ENCODE measurements at places on chromosomes 7 and 10. TPM values are rescaled to one million over a fixed set of nuclear protein-coding genes. Genes with fewer than 3 reads are reported as not detected.

DNA sequence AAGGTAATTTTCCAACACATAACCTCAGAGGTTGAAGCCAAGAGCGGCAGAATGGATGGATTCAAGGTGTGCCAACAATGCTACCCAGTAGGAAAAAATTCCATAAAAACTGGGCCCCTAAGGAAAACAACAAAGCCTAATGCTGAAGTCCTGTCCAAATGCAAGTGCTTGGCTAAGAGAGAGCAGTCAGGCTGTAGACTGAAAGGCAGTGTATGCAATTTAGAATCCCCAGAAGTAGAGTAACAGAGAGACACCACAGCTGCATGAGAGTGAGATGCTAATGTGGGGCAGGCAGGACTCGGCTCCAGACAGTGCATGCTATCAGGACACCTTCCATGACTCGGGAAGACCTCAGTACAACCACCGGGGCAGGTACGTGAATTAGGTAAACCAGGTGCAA, 124.5 kb downstream of the ZFAND4 start:
- no peak overlapping the region for H3K27ac ChIP-seq
- no peaks in the 10 kb centered on the region for H3K4me1 ChIP-seq
- DNase-seq, result no peak

- peak; percentile 87 for DNase-seq
- peak within 1 kb of the TSS; percentile 60 for H3K27ac ChIP-seq
- peak within 1 kb of the TSS; percentile 49 for H3K4me3 ChIP-seq
Observed at GRCh38 chr7:97024209-97025129, at the start of gene DLX5. Gene DLX5 (minus strand): TSS chr7:97024831. CDS start chr7:97024623, 208 bp downstream.

MYOZ1 gene
- not detected for total RNA-seq

DNA sequence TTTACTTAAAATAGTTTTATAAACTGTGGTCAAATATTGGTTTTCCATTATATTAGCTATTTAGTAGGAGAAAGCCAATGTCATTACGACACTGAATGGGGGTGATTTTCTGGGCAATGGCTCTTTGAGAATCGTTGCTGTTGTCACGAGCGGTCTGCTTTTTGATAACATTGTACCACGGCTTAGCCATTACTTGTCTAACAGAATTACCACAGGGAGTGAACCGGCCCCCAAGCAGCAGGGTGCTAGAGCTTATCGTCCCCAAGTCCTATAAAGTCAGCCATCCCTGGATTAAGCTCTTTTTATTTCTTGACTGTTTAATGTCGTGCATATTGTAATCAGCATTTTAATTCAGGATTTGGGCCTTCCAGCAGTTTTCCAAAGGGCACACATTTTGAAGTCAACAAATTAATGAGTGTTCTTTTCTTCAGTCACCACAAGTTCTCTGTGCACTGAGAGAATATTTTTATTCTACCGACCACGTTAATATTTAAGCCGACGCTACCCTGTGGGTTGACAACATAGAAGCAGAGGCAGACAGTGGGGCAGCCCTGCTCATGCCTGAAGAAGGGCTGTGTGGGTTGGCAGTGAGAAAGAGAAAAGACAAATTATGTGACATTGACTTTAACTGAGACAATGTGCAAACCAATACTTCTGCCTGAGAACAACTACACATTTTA, 125.8 kb downstream of the ICA1 start:
- H3K27me3 ChIP-seq, result no peaks in the 10 kb centered on the region
- no peak overlapping the region for H3K27ac ChIP-seq
- H3K4me1 ChIP-seq, result no peaks in the 10 kb centered on the region
- no peak for DNase-seq

LLCFC1 gene
- total RNA-seq, result not detected

DNA sequence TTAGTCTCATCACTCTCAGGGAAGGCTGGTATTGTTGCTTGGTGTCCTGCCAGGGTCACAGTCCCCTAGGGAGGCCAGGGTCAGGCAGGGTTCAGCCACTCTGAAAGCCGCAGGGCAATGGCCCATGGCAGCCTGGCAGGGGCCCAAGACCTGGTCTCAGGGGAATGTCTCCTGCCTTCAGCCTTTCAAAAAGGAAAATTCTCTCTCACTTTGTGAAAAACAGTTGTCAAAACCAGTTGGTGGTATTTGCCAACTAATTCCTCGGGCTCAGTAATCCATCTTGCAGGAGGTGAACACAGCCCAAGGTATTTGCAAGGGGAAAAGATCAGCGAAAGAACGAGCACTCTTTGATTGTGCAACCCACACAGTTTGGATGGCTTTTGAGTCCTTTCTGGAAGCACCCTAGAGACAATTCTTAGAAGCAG, 101.5 kb downstream of the JCAD start:
- no peaks in the 10 kb centered on the region for H3K4me1 ChIP-seq
- DNase-seq, result no peak
- H3K27ac ChIP-seq, result no peak overlapping the region
- no peaks in the 10 kb centered on the region for H3K36me3 ChIP-seq
- H3K4me3 ChIP-seq, result no peak overlapping the region
- no peaks in the 10 kb centered on the region for H3K27me3 ChIP-seq

Measured in vagina (tissue), 2 donors.